ENCODE measurements at places on chromosomes 3 and 15.

DNA sequence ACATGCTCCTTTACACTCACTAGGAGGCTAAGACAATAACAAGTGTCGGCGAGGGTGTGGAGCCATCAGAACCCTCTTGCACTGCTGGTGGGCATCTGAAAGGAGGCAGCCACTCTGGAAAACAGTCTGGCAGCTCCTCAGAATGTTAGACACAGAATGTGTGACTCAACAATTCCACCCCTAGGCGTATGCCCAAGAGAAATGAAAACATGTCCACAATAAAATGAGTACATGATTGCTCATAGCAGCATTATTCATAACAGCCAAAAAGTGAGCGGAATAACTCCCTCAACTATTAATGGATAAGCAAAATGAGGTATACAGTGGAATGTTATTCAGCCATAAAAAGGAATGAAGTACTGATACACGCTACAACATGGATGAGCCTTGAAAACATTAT lies 57.8 kb downstream of the WNT7A start:
- DNase-seq = no peak

GRCh38 chr3:13053893-13054292 lies 19.3 kb downstream of the IQSEC1 start:
- DNase-seq = no peak

DNA sequence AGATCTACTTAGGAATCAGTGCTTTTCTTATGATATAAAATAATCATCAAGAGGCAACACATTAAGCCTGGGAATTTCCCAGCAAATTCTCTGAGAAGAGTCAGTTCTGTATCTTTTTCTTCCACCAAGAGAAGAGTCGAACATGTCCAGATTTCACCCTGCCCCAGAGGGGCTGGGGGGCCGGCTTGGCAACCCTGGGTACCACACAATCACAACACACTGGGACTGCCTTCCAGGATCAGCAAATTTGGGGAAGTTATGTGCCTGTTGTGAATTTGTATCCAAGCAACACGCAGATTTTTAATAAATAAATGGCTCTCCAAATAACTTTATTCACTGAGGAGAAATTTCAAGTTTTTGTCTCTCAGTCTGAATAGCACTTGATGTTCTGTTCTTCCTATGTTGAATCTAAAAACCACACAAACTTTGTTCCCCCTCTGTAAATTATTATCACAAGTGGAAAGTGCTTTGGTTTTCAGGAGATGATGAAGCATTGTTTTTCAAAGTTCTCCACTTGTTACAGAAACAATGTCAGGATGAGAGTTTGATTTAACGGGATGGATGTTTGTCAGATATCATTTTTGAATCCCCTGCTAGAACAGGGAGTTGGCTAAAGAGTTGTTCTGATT lies 357.2 kb downstream of the ZNF385D start:
- DNase-seq = no peak

- DNase-seq = no peak
Observed at GRCh38 chr3:64625381-64625780, 62.4 kb downstream of the ADAMTS9 start.

GRCh38 chr3:12138044-12138443 lies 20.7 kb downstream of the TIMP4 start:
- DNase-seq = peak; percentile 63

DNA sequence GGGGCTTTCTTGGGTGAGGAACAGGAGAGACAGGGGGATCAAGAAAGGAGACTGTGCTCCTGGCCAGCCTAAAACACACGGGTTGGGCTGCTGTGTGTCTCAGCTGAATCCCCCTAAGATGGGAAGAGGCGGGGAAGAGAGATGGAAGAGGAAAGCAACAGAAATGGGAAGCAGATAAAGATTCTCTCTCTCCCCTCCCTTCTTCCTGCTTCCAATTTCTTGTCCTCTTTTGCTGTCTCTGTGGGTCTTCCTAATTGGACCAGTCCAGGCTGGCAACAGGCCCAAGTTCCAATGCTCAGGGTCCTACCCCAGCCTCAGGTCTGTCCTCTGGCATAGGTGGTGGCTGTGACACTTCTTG lies 7.1 kb downstream of the ISLR2 start:
- no peak for DNase-seq

DNA sequence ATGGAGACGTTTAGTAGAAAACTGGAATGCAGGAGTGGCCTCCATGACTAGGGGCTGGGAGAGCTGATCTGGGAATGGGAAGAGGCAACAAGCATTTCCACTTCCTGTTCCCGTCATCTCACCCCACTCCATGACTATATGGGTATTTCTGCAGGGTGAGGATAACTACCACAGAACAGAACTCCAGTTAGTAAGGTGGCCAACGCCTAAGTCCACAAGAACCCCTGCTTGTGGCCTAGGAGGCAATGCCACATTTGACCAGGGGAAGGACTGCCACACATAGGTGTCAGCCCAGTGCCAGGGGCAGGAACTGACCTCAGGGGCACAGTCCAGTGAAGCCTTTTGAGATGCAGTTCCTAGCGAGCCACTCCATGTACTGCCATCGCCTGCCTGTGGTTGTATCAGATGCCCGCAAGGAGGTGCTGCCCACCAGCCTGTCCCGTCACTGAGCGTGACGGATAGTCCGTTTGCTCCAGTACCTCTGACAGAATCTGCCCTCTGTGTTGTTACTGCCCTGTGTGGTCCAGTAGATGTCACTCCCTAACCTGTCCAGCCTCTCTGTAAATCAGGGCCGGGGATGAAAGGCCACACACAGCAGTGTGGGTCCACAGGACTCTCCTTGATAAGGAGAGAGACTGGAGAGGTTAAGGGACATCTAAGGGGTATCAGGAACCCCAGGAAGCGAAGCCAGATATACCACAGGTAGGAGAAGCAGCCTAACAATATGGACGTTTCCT lies 3.5 kb upstream of the MTFMT start:
- DNase-seq = peak; percentile 73

- DNase-seq = no peak
Observed at GRCh38 chr15:41950127-41950483, 22.3 kb downstream of the EHD4 start.

- DNase-seq = no peak
Observed at GRCh38 chr3:27166888-27167287, 202.3 kb downstream of the NEK10 start.

DNA sequence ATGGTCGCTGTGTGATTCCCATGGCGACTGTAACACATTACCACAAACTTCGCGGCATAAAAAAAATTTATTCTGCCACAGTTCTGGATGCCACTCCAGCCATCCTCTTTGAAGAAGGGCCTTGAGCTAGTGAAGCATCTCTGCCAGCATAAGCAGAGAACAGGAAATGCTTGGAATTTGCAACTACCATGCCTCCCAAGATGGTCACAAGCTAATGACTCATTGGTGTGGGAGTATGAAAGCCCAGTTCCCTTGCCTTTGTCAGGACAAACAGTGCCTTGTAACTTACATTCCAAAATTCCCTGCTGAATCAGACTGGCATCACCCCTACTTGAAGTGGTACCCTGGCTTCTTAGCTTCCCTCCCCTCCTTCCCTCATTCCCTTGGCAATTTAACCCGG lies 129.7 kb downstream of the PROS1 start:
- DNase-seq = no peak

DNA sequence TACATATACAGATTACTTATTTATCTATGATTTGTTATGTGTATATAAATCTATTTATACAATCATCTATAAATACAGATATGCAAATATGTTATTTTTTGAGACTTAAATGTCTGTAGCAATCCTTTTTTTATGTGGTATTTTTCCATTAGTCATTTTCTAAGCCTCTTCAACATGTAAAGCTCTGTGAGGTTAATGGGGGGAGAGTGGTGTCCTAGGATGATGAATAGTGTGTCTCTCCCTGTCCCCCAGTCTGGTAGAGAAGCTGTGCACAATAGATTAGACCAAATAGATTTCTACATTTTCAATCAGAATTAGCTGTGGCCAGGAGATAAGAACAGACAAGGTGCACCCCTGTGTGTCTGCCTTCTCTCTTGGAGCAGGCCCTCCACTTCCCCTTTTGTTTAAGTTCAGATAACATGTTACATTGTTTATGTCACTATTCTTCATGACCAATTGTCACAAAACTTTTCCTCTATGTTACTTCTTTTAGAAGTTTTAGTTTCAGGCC lies 453.9 kb downstream of the LPP start:
- no peak for DNase-seq

DNA sequence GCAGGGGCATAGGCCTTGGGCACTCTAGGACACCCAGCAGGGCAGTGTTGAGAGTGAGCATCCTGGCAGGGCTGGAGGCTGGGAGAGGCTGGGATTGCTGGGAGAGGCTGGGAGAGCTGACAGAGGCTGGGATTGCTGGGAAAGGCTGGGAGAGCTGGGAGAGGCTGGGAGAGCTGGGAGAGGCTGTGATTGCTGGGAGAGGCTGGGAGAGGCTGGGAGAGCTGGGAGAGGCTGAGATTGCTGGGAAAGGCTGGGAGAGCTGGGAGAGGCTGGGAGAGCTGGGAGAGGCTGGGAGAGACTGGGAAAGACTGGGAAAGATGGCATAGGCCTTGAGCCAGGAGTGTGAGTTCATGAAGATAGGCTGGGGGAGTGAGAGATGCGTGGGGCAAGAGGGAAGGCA lies 77.8 kb downstream of the MESD start:
- no peak for DNase-seq

DNA sequence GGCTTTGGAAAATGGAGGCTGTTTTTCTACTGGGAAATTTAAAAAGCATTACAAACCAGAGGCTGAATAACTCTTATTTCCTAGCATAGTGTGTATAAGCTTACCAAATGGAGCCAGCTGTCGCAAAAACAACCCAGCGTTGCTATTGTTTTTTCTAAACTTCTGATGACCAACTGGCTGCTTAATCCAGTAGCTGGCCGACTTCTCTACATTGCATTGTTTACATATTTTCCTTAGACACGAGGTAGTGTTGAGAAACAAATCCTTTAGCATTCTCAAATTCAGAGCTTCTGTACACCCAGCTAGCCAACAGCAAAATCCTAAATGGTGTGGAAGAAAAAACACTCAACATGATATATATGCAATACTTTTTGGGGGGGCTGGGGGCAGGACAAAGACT lies 161.0 kb upstream of the ADAMTS9 start:
- no peak for DNase-seq

DNA sequence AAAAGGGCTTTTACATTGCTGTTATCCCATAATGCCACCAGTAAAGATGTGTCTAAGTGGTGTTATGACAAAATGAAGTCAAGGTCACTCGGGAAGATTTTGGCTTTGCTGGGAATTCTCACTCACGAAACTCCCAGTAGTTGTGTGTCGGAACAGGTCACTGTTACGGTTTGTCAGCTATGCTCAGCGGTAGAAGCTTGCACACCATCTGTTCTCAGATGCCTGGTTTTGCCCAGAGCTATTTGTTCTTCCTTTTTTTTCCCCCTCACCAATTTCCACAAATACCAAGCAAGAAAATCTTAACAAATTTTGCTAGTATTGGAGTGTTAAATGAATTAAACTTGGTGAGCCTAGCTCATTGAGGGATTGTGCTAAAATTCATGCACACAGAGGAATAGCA lies 915.1 kb downstream of the MCTP2 start:
- no peak for DNase-seq

GRCh38 chr3:41188306-41188705 lies 11.0 kb upstream of the CTNNB1 start:
- no peak for DNase-seq

DNA sequence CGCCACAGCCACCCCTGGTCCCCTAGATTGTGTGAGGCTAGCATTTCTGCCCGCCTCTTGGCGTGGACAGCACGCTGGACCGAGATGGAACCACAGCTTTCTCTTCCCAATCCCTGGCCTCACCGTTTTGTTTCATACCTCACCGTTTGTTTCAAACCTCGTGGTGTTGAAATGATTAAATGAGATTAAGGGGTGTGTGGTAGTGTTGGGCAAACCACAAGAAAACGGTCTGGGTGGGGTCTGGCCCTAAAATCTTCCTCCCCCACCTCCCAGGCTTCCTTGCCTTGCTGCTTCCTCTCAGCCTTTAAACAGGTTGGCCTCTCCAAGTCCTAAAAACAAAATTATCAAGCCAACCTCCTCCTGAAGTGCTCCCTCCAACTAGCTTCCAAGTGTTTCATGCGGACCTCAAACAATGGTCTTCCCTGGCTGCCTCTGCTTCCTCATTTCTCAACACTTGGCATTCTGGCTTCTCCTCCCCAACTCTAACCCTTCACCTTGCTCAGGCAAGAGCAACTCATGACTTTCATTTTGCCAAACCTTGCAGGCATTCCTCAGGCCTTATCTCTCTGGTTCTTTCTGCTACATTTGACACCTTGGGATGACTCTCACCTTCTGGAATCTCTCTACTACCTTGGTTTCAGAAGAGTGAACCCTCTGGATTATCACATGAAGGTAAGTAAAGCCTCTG lies 1.4 kb upstream of the ATP13A3 start:
- peak; percentile 90 for DNase-seq

DNA sequence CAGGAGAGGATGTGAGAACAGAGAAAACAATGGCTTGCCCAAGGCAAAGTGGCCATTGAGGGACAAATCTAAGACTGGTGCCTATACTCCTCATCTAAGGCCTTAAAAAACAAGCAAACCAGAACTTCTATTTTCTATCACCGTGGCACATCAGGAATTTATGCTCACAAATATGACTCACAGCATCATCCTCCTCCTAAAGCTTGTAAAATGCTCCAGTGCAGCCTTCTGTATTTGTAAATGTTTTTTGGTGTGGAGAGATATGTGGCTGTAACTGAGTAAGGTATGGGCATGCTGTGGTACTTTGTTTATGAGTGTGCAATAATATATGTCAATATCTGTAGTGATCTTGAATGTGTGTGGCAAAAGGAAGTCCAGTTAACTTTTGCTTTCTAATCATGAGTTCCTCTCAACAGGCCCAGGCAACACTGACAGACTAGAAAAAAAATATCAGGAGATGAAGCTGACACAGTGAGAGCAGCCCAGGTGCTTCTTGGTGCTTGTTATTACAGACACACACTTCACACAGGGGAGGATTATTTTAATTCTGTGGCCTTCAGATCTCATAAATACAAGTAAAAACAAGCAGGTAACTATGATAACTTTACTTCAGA lies 60.3 kb downstream of the CTNNB1 start:
- DNase-seq = no peak

DNA sequence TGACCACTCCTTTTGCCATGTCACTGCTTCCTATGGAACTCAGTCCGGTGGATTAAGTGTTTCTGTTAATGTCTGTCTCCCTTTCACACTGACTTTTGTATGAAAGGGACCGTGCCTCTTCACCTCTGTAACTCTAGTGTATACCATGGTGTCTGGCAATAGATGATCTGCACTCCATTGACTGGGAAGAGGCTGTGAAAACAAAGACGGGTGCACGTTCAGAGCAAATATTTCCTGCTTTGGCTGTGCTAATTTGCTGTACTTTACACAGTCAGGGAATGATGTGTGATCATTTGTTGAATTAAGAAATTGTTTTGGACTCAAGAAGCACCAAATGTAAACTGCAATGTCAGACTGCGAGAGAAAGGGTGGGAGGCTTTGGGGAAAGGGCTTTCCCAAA lies 315.2 kb downstream of the RORA start:
- DNase-seq = no peak

GRCh38 chr3:14145670-14146380 lies 21.0 kb downstream of the TMEM43 start:
- DNase-seq = no peak

- no peak for DNase-seq
Observed at GRCh38 chr3:171401432-171401831, 58.8 kb downstream of the TNIK start.
